Activated naive CD4-positive, alpha-beta T cell treated with anti-CD3 and anti-CD28 coated beads for 36 hours (primary cell): ENCODE measurements at places on chromosomes 5 and 9. TPM values are rescaled to one million over a fixed set of nuclear protein-coding genes. Genes with fewer than 3 reads are reported as not detected.

DNA sequence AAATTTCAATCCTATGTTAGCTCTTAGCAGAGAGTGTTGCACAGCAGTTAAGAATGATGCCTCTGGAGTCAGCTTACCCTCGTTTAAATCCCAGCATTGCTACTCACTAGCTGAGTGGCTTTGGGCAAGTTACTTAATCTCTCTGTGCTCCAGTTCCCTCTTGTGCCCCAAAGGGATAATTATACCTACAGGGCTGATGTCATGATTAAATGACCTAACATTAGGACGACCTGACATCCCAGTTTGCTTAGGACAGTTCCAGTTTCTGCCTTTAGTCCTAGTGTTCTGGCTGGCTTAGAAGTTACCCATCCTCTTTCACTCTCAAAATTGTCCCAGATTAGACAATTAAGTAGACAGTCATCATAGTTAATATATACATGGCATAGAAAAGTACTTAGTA is 4.3 kb upstream of the RAI14 start:
- H3K27me3 ChIP-seq: peaks cover 23% of the 10 kb centered on the region
- peaks cover 8% of the 10 kb centered on the region for H3K4me1 ChIP-seq
- H3K36me3 ChIP-seq: no peaks in the 10 kb centered on the region
- DNase-seq: no peak
- no peak overlapping the region for H3K4me3 ChIP-seq
- H3K27ac ChIP-seq: no peak overlapping the region

DNA sequence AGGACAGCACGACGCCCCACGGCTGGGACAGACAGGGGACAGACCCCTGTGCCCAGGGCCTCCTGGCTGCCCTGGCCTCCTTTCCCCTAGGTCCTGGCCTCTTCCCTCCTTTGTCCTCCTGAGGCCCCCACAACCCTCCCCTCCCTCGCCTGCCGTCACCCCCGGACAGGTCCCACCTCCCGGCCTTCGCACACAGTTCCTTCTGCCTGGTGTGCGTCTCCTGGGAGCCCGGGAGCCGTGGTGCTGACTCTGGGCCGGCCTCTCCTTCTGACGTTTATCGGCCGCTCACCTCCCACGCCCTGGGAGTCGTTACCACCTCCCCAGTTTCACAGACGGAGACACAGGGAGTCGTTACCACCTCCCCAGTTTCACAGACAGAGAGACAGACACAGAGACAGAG is 25.1 kb upstream of the NOTCH1 start:
- H3K27ac ChIP-seq: no peak overlapping the region
- no peaks in the 10 kb centered on the region for H3K27me3 ChIP-seq
- no peak for DNase-seq

DNA sequence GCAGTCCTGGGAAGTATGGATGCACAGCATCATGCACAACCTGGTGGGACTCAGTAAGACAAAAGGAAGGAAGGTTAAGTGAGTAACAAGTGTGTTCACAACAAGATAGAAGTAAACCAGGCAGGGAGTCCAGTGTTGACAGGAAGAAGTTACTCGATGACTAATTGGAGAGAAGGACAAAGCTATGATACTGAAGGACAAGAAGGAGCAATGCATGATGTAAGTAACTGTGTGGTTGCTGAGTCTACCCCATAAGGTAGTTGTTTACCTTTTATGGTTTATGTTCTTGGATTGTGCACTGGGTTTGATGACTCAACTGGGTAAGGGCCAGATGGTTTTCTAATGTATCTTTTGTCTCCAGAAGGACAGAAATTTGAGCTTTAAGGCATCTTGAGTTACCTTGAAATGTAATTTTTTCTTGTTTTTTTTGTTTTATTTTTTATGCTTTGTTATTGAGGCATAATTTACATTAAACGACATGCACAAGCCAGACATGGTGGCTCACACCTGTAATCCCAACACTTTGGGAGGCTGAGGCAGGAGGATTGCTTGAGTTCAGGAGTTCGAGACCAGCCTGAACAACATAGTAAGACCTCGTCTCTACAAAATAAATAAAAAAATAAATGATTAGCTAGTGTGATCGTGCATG is 89.2 kb upstream of the CAST start:
- no peak overlapping the region for H3K4me3 ChIP-seq
- no peaks in the 10 kb centered on the region for H3K27me3 ChIP-seq
- H3K36me3 ChIP-seq: no peaks in the 10 kb centered on the region
- H3K4me1 ChIP-seq: no peaks in the 10 kb centered on the region

ZNF454 gene
- not detected for total RNA-seq

GRCh38 chr5:14793851-14794250 is 77.7 kb downstream of the ANKH start:
- H3K27ac ChIP-seq: no peak overlapping the region
- peaks cover 17% of the 10 kb centered on the region for H3K36me3 ChIP-seq
- H3K4me1 ChIP-seq: peaks cover 43% of the 10 kb centered on the region
- no peak for DNase-seq
- no peaks in the 10 kb centered on the region for H3K27me3 ChIP-seq

- no peak overlapping the region for H3K4me3 ChIP-seq
- no peak for DNase-seq
- peaks cover 2% of the 10 kb centered on the region for H3K27me3 ChIP-seq
- H3K27ac ChIP-seq: no peak overlapping the region
- no peaks in the 10 kb centered on the region for H3K4me1 ChIP-seq
- H3K36me3 ChIP-seq: no peaks in the 10 kb centered on the region
Observed at GRCh38 chr5:3265131-3265885, 330.3 kb upstream of the IRX1 start.

SAXO1 gene
- total RNA-seq: not detected

NADK2 gene
- total RNA-seq: 19.9 TPM

GRCh38 chr5:156009583-156009982 is 317.4 kb upstream of the SGCD start:
- H3K4me1 ChIP-seq: no peaks in the 10 kb centered on the region
- H3K4me3 ChIP-seq: no peak overlapping the region
- DNase-seq: no peak
- H3K36me3 ChIP-seq: no peaks in the 10 kb centered on the region
- H3K27ac ChIP-seq: no peak overlapping the region

PTGER4 gene
- total RNA-seq: 83.8 TPM

GRCh38 chr5:14370386-14370785 is 211.2 kb upstream of the OTULINL start:
- no peaks in the 10 kb centered on the region for H3K36me3 ChIP-seq
- no peak overlapping the region for H3K27ac ChIP-seq
- DNase-seq: no peak
- no peak overlapping the region for H3K4me3 ChIP-seq

- H3K27me3 ChIP-seq: peaks cover 2% of the 10 kb centered on the region
- H3K27ac ChIP-seq: no peak overlapping the region
- H3K36me3 ChIP-seq: no peaks in the 10 kb centered on the region
- DNase-seq: no peak
Observed at GRCh38 chr9:124782661-124783574, 6.0 kb downstream of the OLFML2A start.

DNA sequence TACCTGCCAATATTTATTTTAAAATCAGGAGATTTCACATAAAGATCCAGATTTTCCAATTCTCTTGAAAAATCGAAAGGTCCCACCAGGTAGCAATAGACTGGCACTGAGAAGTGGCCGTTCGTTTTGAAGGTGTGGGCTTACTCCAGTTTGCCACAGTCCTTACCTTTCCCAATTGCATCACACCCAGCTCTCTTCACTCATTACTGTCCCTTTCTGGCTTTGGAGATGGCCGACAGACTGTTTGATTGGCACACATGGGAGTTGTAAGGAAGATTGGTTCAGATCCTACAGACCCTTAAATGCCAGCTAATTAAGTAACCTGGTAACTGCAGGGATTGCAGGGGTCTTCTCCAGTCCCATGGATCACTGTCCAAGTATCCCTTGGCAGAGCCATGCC is 68.7 kb upstream of the LARP1 start:
- H3K36me3 ChIP-seq: no peaks in the 10 kb centered on the region
- DNase-seq: no peak
- H3K27ac ChIP-seq: no peak overlapping the region
